ENCODE measurements at places on chromosomes 3 and 15.

- DNase-seq, result peak; percentile 3
Measured at GRCh38 chr3:73868688-73869315, 244.1 kb upstream of the PDZRN3 start.

GRCh38 chr15:93019090-93019489 lies 69.9 kb downstream of the RGMA start:
- DNase-seq, result no peak

DNA sequence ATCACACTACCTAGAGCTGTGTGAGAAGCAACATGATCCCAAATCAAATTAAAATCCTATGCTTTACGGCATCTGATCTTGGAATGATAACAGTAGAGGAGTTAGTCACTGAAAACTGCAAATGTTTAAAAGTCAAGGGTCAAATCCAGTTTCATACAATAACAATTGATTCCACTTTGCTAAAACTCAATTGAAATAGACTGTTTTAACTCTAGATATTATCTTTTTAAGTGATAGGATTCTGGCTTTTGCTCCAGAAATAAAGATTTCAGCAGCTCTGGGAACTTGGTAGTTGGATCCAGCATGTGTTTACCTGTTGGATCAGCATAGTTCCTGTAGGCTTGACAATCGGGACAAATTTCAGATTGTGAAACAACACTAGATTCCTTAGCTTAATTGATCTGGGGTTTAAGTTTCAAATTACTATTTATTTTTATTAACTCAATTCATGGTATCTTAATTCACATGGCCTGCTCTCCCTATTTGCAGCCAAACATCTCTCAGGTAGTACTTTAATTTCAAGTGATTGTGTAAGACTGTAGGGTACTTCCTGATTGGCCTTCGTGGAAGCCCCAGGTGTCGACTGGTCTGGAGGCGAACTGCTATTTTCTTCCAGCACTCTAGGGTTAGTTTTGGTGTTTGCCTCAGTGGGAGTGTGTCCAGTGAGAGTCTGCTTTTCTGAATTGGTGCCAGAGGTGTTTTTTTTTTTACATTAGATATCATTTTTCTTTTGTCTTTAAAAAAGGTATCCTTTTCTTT lies 16.6 kb downstream of the NFKBIZ start:
- no peak for DNase-seq

DNA sequence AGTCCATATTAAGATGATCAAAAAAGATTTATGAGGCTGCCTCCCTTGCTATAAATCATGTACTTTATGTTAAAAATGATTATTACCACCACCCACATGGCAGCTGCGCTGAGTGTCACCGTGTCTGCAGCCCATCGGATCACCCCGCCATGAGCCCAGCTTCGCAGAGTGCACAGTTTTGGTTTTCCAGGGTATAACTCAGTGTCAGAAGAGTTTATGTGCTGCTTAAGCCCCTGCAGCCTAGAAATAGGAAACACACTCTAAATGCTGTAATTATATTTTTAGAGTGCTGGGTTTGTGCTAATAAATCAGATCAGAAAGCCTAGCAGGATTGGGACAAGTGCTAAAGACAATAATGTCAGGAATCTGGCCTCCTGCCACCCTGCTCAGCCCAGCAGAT lies 54.7 kb upstream of the ONECUT1 start:
- no peak for DNase-seq

- DNase-seq, result no peak
Measured at GRCh38 chr3:35757991-35758757, 118.8 kb downstream of the ARPP21 start.

DNA sequence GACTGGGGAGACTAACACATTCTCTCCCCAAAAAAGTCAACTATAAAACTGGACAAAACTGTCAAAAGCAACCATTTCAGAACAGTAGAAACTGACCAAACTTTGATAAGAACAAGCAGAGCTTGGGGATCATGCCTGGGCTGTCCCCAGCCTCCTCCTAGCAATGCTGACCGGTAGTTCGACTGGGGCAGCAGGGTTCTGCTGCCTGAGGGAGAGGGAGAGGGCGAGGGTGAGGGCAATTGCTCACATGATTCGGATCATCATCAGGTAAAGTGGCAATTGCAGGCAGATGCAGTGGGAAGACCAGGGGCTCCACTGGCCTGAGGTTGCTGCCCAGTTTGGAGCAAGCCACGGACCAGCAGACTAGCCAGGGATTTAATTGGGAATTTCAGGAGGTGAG lies 88.6 kb downstream of the OSBPL10 start:
- DNase-seq, result no peak
